ENCODE measurements at places on chromosomes 6 and 20.

DNA sequence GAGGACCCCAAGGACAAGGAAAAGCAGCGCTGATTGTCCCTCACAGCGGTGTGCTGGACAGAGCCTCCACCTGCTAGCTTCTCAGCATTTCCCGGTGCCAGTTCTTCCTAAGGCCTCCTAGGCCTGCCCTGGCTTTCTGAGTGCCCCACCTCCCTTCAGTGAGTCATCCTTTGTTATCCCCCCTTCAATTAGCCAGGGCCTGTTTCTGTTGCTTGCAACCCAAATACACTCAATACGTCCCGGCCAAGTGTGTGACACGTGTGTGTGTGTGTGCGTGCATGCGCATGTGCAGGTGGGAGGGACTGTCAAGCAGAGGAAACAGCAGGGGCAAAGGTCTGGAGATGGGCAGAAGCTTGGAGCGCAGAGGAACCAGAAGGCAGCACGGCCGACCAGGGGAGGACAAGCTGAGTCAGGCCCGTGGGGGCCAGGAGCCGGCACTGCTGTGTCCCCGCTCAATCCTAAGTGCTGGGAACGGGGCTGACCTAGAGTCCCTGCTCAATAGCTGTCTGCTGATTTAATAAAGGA, 159.8 kb downstream of the PREX1 start:
- DNase-seq = no peak

DNA sequence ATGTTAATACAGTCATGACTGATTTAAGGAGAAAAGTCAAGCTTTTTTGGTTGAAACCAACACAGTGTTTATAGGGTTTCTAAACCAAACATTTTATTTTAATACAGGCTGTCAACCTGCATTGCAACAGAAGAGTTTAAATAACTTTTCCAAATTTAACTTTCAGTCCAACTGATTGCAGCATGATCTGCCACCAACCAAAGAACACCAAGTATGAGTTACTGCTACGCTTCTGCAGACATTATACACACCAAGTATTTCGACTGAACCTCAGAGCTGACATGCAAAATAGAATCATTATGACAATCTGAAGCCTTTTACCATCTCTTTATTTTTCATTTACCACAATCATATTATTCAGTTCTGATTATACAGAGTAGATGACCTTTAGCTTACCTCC, 151.2 kb upstream of the DST start:
- DNase-seq = no peak

DNA sequence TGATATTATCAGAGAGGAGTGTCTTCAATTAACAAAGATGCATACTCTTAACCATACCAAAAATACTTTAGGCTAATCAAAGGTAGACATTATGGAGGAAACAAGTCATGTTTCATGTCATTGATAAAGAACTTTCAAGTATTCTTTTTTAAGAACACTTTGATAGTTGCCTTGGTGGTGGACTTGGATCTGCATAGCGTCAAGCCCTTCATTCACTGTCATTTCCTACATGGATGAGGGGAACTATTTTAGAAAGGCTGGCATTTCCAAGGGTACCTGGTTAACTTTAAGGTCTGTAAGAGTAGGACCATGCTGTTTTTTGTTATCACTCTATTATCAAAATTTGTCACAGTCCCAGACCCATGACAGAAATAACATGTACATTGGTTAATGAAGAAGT, 622.5 kb downstream of the PKHD1 start:
- no peak for DNase-seq

DNA sequence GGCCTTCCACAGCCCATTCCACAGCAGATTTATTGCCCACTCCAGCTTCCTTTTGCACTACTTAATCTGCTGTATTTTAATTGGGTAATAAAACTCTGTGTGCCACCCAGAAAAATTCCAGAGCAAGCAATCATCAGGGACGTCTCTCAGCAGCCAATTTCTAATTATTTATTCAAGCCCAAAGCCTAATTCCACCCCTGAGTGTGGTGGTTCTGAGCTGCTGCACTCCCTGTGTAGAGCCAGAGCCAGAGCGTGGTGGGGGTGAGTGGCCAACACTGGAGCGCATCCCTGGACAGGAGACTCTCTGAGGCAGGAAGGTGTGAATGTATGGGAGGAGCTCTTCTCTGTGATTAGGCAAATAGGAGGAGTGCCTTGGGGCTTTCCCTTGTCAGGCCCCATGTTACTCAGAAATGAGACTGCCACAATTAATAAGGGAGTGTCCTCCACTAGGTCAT, 66.1 kb downstream of the CD24 start:
- DNase-seq = no peak

DNA sequence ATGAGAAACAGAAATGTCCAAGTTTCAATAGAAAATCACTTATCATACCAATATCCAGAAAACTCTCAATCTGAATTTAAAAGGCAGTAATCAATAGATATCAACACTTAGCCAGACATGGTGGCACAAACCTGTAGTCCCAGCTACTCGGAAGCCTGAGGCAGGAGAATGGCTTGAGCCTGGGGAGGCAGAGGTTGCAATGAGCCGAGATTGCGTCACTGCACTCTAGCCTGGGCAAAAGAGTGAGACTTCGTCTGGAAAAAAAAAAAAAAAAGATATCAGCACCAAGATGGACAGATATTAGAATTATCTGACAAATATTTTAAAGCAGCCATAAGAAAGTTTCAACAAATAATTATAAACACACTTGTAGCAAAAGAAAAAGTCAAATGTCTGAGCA, 47.0 kb downstream of the TCP11 start:
- DNase-seq = no peak

DNA sequence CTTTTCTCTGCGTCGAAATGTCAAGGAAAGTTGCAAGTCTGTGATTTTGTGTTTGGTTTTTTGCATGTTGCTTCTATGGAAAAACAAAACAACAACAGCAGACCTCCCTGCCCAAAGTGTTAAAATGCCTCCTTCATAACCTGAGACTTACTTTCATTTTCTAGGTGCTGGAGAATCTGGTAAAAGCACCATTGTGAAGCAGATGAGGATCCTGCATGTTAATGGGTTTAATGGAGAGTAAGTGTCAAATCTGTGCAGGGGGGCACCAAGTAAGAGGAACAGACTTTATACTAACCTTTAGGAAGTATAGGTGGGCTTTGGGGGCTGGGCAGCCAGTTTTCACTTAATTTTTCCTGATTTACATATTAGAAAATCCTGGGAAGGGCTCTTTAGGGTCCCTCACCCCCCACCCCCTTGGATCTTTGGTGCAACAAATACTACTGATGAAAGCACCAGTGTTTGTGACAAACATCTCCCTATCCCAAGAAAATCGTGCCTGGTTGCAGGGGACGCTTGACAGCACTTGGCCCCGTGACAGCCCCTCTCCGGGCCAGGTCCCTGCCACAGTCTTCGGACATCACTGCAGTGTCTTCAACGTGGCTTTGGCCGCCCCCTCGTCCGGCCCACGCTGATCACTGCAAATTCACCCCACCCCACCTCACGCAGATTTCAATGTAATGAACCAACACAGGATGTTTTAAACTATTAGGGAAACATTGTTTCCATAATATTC, 43.1 kb downstream of the GNAS start:
- peak; percentile 14 for DNase-seq

GRCh38 chr6:43926634-43927531, 156.9 kb downstream of the VEGFA start:
- DNase-seq = peak; percentile 99

DNA sequence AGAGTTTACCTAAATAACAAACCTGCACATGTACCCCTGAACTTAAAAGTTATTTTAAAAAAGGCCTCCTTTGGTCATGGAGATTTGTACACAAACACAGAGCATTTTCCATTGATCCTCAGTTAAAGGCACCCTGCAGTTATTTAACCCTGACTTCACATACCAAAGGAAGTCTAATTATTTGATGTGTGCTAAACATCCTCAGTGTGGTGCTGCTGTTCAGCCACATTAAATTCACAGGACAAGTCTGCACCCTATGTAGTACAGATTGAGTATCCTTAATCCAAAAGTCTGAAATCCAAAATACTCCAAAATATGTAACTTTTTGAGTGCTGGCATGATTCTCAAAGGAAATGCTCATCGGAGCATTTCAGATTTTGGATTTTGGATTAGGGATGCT, 21.4 kb downstream of the KCNQ5 start:
- DNase-seq = peak; percentile 33

GRCh38 chr6:157747370-157747769, 75.7 kb upstream of the SNX9 start:
- DNase-seq = peak; percentile 52

- no peak for DNase-seq
Observed at GRCh38 chr20:57761413-57761734, 51.6 kb upstream of the PMEPA1 start.

DNA sequence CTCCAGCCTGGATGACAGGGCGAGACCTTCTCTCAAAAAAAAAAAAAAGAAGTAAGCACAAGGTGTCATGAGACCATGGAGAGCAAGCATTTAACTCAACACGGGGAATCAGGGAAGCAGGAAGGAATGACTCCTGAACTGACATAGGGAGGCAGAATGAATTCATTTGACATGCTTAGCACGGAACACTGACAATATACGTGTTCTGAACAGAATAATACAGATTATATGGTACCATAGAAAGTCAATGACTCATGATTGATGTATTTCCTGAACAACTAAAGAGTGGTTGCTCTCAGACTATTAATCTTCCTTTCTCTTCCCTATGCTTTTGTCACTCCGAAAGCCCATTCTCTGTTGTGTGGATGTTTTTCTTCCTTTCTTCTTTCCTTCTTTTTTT, 20.7 kb upstream of the ASIP start:
- no peak for DNase-seq

DNA sequence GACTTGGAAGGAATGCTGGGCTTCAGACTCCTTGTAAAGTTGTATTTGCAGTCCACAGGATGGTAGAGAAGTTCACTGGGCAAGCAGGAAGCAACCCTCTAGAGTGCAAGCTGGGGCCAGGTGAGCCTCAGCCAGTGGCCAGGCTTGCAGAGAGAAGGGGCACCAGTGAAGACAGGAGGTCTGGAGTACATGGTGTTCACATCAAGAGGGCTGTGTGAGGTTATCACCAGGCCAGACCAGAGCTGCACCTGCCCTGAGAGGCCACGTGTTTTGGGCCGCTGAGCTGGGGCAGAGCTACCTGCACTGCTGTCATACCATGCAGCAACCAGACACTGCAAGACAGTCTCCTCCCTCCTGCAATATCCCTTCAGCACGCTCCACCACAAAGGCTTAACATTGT, 79.0 kb downstream of the SH3BGRL2 start:
- DNase-seq = no peak

DNA sequence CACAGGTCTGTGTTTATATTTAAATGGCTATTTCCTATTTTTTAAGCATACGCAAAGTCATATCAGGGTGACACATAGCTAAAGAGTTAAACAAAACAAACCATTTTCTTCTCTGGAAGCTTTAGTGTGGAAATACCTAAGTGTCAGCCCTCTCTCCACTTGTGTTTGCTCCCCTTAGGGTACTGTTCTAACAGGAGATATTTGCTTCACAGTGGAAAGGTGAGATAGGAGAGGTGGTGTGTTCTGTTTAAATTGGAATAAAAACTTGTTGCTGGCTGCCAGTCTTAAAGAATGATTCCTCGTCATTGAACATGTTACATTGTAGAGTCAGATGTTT, 18.9 kb downstream of the PHACTR2 start:
- DNase-seq = no peak

- peak; percentile 72 for DNase-seq
Observed at GRCh38 chr6:95690328-95690727, 113.0 kb downstream of the MANEA start.
